ENCODE measurements at places on chromosomes 1 and 21.

DNA sequence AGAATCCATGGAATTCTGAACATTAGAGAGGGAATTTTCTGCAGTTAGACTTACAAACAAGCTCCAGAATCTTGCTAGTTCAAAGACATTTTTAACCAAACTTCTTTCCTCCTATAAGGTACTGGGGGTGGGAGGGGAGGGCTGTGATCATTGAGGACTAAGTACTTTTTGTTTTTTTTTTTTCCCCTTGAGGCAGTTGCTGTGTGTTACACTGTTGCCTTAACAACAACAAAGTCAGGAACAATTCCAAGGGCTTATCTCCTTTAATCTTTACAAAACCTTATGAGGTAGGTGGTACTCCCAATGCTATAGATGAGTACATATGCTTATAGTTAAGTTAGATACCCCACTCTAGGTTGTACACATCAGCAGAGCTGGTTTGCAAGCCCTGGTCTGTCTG is 62.9 kb downstream of the PPP1R12B start:
- DNase-seq, result no peak

DNA sequence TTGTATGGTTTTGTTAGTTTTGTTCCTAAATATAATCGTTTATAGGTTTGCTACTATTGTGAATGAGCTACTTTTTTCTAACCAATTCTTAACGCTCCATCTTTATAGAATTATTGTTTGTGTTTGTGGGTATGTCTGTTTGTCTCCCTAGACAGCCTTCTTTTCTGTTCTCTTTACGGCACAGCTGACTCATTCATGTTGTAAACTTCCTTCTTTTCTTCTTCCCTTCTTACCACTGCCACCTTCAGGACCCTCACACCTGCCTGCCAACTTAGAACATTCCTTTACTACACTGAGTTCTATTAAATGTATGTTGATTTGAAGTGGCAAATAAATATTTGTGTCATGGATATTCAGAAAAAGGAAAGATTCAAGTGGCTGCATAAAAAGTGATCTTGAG is 29.1 kb downstream of the AK5 start:
- no peak for DNase-seq

DNA sequence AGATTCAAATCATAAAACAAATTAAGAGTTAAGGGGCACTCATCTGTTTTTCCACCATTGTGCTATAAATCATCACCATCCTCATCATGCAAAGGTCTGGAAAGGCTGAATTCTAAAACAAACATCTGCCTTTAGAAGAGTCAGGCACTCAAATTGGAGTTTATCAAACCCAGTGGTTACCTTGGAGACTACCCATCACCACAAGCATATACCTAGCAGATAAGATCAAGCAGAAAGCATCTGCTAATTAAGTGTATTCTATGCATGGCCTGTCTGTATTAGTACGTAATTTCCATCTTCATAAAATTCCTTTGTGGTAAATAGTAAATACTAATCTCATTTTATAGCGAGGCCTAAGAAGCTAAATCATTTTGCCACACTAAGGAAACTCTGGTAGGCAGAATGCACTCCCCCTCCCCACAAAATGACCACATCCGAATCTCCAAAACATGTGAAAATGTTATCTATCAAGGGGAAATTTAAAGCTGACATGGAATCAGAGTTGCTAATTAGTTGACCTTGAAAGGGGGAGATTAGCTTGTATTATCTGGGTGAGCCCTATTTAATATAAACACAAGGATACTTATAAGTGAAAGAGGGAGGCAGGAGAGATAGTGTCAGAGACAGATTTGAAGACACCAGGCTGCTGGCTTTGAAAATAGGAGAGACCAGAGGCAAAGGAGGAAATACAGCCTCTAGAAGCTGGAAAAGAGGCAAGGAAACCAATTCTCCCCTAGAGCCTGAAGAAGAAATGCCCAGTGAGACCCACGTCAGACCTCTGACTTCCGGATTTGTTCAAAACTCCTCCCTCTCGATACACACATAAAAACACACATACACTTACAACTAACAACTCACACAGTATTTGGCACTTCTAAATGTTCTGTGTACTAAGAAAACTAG is 23.2 kb downstream of the ARID4B start:
- DNase-seq, result no peak

DNA sequence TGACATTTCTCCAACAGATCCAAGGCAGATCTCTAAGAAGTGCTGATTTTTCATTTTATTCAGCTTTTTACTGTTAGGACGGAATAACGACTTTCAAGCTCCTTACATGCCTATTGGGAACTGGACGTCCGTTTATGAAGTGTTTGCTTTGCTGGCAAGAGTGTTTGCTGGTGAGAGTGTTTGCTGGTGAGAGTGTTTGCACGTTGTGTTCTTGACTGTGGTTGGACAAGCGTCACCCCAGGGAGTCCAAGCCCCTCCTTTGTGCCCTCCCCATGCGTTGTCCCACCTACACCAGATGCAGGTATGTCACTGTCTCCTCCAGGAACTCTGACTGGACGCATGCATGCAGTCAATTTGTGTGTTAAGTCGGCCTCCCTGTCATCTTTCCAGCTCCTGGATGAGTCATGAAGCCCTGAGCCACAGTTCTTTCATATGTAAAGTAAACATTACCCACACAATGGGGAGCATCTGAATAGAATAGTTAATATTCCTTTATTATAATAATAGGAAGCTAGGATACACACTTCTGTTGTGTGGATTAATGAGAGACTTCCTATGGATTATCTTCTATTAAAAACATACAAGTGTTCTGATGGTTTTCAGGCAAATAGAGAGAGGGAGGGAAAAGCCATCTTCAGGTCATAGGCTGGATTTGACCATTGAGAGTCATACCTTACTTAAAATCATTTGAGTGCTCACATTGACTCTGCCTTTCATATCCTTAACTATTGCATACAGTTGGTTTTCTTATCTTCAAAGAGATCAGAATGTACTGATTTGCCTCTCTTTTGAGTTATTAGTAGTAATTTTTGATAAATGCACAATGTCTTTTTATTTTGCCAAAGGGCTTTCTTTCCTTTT is 119.2 kb downstream of the GALNT2 start:
- peak; percentile 82 for DNase-seq

- DNase-seq, result no peak
Measured at GRCh38 chr1:36871146-36871971, 163.0 kb downstream of the GRIK3 start.

DNA sequence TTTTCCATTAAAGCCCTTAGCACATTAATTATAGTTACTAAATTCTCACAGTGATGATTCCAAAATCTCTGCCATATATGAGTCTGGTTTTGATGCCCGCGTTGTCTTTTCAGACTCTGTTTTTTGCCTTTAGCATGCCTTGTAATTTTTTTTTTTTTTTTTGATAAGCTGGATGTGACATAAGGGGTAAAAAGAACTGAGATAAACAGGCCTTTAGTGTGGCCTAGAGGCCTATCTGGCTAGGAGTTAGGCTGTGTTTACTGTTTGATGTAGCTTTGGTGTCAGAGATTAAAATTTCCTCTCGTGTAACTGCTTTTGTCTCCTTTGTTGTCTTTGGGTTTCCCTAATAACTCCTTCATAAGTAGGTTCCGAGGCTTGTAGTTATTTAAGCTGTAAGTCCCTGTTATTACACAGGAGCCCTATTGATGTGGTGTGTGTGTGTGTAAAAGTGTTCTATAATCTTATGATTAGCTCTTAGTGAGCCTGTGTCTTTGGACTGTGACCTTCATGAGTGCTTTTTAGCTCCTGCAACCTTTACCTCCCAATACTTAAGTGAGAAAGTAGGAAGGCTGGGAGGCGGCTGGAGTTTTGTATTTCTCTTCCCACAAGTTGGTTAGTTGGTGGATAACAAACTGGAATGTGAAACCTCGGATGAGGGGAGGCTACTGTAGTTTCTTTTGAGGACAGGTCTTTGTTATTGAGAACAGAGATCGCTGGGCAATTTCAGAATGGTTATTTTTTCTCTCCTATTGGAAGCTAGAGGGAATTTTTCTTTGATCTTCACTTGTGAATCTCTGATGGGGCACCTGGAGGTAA is 19.3 kb downstream of the HS2ST1 start:
- no peak for DNase-seq
